Stimulated activated CD8-positive, alpha-beta memory T cell treated with anti-CD3 and anti-CD28 coated beads, Interleukin-12 subunit alpha, Interleukin-12 subunit beta, amount 100 ng/mL, for 4 hours (primary cell): ENCODE measurements at places on chromosomes 4 and X.

DNA sequence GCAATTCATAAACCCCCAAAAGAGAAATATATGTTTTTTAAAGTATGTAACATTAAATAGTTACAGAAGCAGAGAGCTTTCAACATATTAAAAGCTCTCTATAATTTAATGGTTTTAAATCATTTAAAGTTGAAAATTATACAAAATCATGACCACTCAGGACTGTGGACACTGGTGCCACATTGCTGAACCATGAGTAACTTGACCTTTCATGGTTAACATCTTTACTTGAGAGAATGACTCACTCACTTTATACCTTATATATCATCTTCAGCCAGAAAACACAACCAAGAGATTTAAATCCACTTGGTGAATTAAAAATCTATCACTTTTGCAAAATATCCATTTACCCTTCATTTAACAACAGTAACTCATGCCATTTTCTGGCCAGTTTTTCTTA lies 584.3 kb upstream of the SMIM31 start:
- DNase-seq, result no peak

DNA sequence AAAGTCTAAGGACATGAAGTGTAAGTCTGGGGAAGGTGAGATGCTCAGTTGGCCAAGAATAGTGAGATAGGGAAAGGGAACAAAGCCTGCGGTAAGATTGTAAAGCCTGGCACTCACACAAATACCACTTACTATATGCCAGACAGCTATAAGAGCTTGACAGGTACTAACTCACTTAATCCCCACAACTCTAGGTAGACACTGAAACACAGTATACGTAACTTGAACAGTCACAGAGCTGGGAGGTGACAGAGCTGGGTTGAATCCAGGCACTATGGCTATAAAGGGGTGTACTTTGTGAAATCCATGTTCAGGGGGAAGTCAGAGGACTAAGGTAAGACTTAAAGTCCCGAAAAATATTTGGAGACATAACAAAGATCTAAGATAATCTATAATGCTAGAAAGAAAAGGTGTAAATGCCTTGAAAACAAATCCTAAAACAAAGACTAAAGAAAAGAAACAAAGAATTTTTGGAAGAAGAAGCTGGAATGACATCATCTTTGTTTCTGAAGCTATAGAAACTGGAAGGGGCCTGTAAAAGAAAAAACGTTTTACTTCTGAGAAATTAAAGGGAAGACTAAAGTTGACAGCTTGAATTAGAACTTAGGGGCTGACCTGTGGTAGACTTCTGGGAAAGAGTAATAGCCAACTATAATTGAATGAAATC lies 172.5 kb downstream of the PPP3CA start:
- no peak for DNase-seq

DNA sequence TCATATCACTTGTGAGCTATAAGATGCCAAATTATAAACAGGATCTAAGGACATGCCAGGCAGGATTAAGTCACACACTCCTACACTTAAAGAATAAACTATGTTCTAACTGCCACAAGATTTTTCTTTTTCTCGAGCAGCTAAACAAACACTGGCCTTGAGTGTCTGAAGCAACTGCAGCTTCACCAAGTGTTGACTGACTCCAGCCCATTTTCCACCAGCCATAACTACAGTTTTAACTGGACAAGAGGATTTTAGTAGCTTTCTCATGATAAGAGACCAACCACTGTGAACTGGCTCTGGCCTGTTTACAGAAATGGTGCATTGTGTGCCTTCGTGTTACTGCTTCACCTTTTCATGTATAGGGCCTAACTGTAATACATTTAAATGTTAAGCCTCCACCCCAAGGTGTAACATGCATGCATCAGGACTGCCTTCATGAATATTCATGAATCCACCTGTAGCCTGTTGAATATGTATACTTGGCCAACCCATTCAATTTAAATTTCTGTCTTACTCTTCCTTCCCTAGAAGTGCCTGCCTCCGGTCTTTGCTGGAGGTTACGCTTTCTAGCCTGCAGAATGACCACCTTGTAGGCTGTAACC lies 10.8 kb downstream of the UCP1 start:
- DNase-seq, result no peak

DNA sequence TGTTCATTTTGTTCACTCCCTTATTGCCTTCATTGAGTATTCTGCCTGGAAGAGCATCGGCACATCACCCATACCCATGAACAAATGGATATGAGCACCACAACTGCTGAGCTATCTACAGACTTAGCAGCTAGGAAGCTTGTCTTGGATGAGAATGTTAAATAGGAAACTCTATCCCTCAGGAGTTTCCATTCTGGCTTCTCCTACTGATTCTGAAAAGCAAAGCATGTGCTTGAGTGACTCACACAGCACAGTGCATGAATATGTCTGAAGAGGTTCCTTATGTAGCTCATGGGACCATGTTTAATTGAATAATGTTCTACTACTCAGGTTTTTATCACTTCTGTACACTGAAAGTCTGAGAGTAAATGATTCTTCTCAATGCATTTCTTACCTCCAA lies 57.3 kb upstream of the MXRA5 start:
- DNase-seq, result no peak

GRCh38 chrX:117977526-117977925 lies 139.1 kb downstream of the KLHL13 start:
- DNase-seq, result no peak

- no peak for DNase-seq
Measured at GRCh38 chr4:72900952-72901351, 168.6 kb downstream of the COX18 start.

GRCh38 chr4:76615999-76616398 lies 181.0 kb downstream of the SHROOM3 start:
- DNase-seq, result no peak

DNA sequence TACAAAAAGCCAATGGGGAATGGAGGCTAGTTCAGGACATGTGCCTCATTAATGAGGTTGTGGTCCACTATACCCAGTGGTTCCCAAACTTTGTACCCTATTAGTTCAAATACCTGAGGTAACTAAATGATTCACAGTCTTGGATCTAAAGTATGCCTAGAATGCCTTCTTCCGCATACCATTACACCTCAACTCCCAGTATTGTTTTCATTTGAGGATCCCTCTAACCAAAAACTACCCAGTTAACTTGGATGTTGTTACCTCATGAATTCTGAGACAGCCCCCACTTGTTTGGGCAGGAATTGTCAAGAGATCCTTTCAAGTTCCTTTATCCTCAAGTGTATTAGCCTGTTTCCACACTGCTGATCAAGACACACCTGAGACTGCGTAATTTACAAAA lies 439.2 kb downstream of the PCDH10 start:
- DNase-seq, result no peak

DNA sequence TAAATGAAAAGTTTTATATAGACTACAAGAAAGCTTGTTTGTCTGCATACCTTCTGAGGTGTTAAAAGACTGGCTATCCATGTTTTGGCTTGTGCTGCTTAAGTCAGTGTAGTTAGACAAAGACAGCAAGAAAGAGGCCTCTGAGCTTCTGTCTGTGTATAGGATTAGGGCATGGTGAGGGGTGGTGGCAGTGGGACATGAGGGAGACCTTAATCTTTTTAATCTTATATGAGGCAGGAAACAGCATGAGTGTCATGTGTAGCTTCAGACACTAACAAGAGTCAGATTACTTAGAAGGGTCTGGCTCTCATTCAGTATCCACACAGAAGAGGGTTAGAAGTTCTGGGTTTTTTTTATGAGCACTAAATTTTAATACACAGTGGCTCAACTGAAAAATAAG lies 213.3 kb downstream of the GABRG1 start:
- no peak for DNase-seq

DNA sequence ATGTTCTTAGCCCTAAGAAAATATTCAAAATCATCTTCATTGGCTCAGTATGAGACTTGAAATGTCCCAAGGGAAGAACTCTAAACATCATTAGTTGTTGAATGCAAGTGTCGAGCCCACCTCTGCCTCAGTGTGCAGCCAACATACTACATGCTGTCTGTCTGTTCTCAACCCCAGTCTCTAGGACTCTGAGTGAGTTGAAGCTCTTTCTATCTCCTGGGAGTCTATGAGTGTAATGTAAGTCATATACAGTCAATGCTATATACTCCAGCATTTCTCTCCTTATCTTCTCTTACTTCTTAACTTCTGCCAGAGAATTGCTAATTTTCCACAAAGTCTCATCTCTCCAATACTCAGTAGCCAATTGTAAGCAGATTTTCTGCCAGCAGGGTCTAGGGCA lies 61.3 kb downstream of the SPATA18 start:
- no peak for DNase-seq
